ENCODE measurements at places on chromosomes 5 and 9.

DNA sequence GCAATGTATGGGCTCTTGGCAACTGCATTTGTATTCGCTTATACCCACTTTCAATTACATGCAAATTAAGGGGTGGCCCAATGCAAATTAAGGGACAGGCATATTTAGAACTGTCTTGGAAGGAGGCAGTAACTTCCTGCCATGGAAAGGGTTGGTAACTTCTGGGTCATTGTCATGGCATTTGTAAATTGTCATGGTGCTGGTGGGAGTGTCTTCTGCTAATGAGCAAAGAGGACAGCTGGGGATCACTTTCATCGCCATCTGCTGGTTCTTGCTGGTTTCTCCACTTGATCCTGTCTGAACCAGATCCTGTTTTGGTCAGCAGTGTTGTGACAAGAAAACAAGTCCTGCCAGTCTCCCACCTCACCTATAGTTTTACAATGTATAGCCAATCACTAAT is 23.3 kb upstream of the UGT3A2 start:
- DNase-seq: no peak

DNA sequence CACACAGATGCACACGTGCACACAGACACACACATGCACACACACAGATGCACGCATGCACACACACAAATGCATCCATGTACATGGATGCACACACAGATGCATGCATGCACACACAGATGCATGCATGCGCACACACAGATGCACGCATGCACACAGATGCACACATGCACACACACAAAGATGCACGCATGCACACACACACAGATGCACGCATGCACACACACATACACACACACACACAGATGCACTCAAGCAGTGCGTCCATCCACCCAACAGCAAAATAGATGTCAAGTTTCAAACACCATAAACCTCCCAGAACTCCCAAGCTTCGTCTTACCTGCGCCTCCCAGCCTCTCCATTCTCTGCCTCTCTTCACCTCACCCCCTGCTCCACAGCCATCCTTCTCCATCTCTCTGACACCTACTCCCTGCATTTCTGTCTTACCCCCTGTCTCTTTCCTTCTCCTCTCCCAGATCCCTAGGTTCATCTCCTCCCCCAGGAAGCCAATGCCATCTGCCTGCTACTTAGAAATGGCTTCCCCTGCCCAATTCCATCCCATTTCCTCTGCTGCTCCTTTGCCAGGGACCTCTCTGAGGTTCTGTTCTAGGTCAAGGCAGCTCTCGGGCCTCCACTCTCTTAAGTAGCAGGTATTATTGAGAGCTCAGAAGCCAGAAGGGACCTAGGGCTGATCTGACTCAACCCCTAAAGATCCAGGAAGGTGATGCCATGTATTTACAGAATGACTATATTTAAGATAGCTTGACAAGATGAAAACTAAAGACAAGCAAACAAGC is 297.2 kb downstream of the MED10 start:
- DNase-seq: no peak

GRCh38 chr9:34179213-34180136 is 632 bp downstream of the UBAP1 start:
- no peak for DNase-seq

DNA sequence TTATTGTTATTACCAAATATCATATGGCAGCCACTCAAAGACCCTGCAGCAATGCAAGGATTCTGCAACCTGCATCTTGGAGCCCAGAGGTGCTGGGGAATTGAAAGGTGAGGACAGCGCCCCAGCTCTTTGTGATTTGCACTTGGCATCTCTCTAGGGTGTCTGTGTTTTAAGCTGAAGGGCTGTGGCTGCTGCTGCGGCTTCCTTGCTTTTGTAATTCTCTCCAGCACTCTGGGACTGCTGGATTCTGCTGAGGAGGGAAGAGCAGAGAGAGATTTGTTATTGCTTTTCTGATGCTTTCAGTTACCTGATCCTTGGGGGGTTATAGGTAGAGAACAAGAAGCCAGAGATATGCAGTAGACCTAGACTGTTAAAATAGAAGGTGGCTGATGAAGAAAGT is 562.4 kb downstream of the EBF1 start:
- no peak for DNase-seq

- DNase-seq: no peak
Observed at GRCh38 chr5:169389318-169389717, 88.4 kb upstream of the SLIT3 start.

DNA sequence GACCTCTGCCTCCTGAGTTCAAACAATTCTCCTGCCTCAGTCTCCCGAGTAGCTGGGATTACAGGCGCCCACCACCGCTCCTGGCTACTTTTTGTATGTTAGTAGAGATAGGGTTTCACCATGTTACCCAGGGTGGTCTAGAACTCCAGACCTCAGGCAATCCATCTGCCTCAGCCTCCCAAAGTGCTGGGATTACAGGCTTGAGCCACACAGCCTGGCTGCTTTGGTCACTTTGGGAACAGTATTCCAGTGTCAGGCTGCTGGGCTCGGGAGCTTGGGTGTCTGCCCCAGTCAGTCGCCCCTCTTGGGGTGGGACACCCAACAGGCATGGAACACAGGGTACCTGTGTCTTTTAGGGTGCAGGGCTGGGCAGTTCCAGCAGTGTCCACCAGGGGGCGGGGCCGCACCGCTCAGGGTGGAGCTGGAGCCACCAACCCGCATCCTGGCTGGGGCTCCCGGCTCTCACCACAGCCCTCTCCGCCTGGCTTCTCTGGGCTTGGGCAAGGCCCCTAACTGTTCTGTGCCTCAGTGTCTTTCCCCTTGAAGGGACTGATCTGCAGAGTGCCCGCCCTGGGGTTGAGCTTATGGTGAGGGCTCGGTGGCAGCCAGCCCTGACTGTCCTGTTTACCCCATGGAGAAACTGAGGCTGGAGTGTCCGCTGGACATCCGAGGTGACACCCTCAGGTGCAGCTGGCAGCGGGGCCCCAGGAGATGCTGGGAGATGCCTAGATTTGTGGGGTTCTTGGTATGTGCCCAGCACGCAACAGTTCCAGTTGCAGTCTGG is 6.4 kb upstream of the RNU6ATAC start:
- no peak for DNase-seq

DNA sequence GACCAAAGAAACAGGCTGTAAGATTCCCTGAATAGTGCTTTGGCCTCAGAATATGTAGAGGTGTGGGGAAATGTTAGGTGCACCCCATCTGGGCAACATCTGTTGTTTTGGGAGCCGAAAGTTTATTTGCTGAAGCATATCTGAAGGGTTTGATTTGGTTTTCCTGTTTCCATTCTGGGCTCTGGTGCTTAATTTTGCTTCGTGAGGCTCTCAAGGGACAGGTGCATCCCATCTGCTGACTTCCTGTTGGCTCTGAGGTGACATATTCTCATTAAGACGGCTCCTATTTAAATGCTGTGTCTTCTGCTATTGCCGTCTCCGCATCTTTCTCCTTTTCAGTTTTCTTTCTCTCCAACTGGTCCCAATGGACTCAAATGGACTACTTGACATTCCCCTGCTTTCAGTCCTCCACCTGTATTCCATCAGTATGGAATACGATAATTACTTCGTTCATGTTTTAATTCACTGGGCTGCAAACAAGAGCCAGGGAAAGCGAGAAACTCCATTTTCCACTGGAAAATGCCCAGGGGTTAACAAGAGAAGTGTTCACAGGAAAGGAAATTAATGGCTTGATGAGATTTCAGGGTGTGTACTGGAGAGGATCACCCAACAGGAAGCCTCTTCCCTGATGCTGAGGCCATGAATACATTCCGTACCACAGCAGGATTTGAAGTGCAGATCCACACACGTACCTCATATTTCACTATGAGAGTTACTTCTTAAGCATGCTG is 104.0 kb downstream of the MTX3 start:
- DNase-seq: no peak

DNA sequence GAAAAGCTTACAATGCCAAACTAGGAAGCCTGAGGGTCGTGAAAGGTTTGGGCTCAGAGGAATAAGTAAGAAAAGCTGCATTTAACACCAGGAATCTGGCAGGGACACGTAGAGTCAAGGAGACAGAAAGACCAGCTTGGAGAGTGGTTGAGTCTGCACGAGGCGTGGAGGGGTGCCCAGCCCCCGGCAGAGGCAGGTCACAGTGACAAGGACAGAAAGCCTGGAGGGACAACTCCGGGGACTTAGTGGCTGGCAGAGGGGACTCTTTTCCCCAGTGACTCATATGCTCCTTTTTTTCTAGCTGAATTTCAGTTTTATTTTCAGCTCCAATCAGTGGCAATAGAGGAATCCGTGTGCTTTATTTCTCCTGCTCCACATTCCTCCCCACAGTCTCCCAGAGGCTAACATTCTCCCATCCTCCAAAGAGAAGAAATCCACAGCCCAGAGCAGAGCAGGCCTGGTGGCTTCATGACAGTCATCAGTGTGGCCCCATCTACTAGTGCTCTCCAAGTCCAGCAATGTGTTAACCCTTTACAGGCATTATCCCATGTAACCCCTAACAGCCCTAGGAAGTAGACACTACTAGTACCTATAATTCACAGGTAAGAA is 80.7 kb downstream of the KCNIP1 start:
- DNase-seq: no peak

DNA sequence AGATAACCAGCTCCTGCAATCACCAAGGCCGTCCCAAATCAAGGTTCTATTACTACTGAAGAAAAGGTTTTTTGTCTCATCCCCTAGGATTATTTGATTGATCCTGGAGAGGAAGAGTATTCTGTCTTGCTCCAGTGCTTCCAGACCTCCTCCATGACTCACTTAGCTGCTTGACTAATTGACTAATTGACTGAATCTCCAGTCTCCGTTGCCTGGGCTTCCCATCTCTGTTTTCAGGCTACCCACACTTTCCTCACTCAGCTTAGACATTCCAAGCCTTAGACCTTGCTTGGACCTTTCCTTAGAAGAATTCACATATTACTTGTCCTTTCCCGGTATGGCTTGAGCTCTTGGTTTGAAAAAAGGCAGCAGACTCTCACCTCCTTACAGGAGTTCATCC is 60.6 kb downstream of the FRMD3 start:
- no peak for DNase-seq

DNA sequence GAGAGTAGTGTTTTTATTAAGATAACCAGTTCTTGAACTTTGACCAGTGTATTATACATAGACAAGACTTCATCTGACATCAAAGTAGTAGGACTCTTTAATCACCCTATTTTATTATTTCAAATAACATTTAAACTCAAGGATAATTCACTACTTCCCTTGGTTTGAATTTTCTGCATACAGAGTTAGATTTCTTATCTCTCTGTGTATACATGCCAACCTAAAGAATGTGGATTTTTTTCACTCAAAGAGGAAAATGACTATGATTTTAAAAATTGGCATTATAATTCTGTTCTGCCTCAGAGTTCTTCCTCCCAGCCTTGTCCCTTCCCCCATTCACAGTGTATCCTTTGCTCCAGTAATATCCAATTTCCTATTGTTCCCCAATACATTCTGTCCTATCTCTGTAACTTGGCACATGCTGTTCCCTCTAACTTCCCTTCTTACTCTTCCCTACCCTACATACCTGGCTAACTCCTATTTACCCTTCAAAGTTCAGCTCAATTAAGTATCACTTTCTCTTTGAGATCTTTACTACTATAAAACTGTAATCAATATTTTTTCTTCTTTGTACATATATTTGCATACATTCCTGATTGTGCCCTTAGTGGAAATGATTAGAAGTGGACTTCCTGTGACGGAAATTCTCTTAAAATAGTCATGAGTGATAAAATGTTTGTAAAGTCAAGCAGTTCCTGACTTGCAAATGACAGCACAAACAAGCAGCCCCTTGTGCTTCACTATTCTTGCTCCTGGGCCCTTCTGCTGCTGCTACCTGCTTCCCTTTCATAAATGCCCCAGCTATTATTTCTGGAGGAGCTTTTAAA is 38.1 kb upstream of the DENND4C start:
- no peak for DNase-seq

DNA sequence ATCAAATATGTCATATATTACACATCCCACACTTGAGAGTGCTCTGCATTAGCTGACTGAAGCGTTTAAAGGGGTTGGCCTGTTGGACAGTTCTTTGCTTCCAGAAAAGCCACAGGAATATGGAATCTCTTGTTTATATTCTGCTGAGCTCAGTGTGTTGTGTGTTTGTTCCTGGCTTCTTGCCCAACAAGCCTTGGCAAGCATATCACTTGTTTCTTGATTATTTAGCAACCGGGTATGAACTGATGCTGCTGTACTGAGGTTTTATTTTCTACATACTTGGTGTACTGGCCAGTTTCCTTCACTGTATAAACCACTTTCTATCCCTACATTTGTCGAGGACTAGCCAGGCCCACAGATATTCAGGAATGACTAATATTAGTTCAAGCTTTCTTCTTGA is 378.9 kb downstream of the KCTD16 start:
- no peak for DNase-seq

DNA sequence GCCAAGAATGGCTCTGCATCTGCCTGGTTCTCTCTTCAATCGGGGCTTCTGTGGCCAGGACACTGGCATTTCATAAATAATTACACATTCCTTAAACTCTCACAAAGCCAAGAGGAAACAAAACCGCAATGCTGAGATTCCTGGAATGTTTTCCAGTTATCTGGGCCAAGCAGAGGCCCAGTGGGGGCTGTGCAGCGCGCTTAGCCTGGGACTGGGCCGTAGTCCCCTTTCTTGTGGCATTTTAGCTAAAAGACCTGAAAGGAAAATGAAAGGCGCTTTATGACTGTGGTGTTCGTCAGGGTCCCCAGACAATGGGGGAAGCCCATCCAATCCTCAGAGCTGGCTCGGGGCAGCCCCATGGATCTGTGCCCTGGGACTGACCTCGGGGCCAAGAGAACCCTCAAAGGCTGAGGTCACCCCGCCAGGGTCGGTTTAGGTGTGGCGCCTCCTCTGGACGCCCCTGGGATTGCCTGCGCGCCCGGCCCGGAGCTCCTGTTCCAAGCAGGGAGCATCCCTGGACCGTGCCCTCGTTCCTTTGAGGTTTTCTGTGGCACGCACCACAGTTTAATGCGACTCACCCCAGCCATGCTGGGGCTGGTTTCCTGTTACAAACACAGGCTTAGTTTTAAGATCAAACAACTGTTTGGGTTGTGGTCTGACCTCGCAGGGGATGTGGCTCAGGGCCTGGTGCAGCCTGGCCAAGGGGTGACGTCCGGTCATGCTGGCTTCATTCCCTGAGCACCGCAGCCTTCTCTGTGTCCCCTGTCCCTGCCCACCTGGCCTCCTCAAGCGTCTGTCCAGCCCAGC is 51.5 kb upstream of the NKD2 start:
- DNase-seq: no peak

GRCh38 chr9:78753039-78753438 is 456.1 kb downstream of the PSAT1 start:
- DNase-seq: no peak

GRCh38 chr5:67061511-67061910 is 135.1 kb downstream of the CD180 start:
- no peak for DNase-seq

Data from T-helper 1 cell (primary cell).